ENCODE measurements at places on chromosomes 7 and 10. TPM values are rescaled to one million over a fixed set of nuclear protein-coding genes. Genes with fewer than 3 reads are reported as not detected.

- H3K27me3 ChIP-seq, result no peaks in the 10 kb centered on the region
- H3K4me1 ChIP-seq, result peaks cover 28% of the 10 kb centered on the region
- peak overlapping the region; percentile 78 for H3K27ac ChIP-seq
- no peaks in the 10 kb centered on the region for H3K36me3 ChIP-seq
Measured at GRCh38 chr10:60236869-60237524, 152.7 kb downstream of the ANK3 start.

- H3K4me1 ChIP-seq, result no peaks in the 10 kb centered on the region
- H3K27me3 ChIP-seq, result no peaks in the 10 kb centered on the region
- no peak for DNase-seq
- H3K36me3 ChIP-seq, result no peaks in the 10 kb centered on the region
- H3K27ac ChIP-seq, result no peak overlapping the region
Measured at GRCh38 chr7:122651451-122651850, 47.5 kb downstream of the RNF133 start.

GRCh38 chr7:101960985-101961708 is 143.7 kb downstream of the CUX1 start:
- H3K4me1 ChIP-seq, result peaks cover 5% of the 10 kb centered on the region
- H3K27ac ChIP-seq, result no peak overlapping the region
- H3K27me3 ChIP-seq, result no peaks in the 10 kb centered on the region
- H3K36me3 ChIP-seq, result no peaks in the 10 kb centered on the region
- DNase-seq, result no peak
- no peak overlapping the region for H3K4me3 ChIP-seq

- DNase-seq, result no peak
- no peaks in the 10 kb centered on the region for H3K27me3 ChIP-seq
- no peak overlapping the region for H3K4me3 ChIP-seq
- H3K36me3 ChIP-seq, result no peaks in the 10 kb centered on the region
- H3K4me1 ChIP-seq, result no peaks in the 10 kb centered on the region
Measured at GRCh38 chr10:10418387-10418786, 599.3 kb upstream of the CELF2 start.

- no peak overlapping the region for H3K27ac ChIP-seq
- peaks cover 57% of the 10 kb centered on the region for H3K27me3 ChIP-seq
- no peak for DNase-seq
- no peaks in the 10 kb centered on the region for H3K36me3 ChIP-seq
Measured at GRCh38 chr7:27196287-27196767, 3.6 kb downstream of the HOXA13 start.

The LRRC18 gene
- total RNA-seq, result not detected

The TMEM176A gene
- 0.64 TPM for total RNA-seq

DNA sequence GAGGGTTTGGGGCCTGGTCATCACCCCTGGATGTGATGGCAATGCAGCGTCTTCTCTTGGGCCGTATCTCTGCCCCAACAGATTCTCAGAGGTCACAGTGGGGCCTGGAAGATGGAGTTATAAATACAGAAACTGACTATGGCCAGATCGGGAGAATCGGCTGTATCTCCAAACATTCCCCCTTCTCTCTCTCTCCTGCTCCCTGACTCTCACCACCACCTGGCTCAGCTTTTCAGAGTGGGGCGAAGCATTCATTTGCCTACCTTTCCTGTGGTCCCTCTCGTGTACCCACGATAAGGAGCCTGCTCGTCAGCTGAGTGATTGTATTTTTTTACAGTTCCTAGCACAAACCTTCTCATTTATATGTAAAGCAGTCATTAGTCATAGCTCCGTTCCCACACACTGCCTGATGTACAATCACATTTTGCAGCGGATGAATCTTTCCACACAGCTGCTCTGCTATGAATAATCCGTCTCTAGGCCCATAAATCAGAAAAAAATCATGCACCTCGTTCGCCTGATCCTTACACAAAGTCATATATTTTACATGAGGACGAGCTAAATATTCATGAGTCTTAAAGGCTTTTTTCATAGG is 23.2 kb upstream of the BTRC start:
- no peaks in the 10 kb centered on the region for H3K36me3 ChIP-seq
- no peak for DNase-seq
- peaks cover 23% of the 10 kb centered on the region for H3K27me3 ChIP-seq
- no peak overlapping the region for H3K4me3 ChIP-seq
- no peak overlapping the region for H3K27ac ChIP-seq

GRCh38 chr7:131501930-131502685 is 54.3 kb downstream of the PODXL start:
- no peaks in the 10 kb centered on the region for H3K36me3 ChIP-seq
- no peak overlapping the region for H3K4me3 ChIP-seq
- no peak for DNase-seq
- peaks cover 15% of the 10 kb centered on the region for H3K4me1 ChIP-seq

The ITPRID1 gene
- total RNA-seq, result not detected

The ARID5B gene
- total RNA-seq, result 51.7 TPM

GRCh38 chr7:30920021-30920583 is 8.4 kb downstream of the AQP1 start:
- no peaks in the 10 kb centered on the region for H3K36me3 ChIP-seq
- no peak overlapping the region for H3K27ac ChIP-seq
- no peaks in the 10 kb centered on the region for H3K27me3 ChIP-seq
- no peaks in the 10 kb centered on the region for H3K4me1 ChIP-seq
- peak; percentile 41 for DNase-seq

The ADAM22 gene
- 1.9 TPM for total RNA-seq

The KCND2 gene
- not detected for total RNA-seq

The RBM17 gene
- total RNA-seq, result 195 TPM

The SAMD9L gene
- 30.7 TPM for total RNA-seq

GRCh38 chr7:95199779-95200558 is 124.4 kb downstream of the PON1 start:
- H3K27me3 ChIP-seq, result no peaks in the 10 kb centered on the region
- no peaks in the 10 kb centered on the region for H3K4me1 ChIP-seq
- H3K36me3 ChIP-seq, result no peaks in the 10 kb centered on the region
- DNase-seq, result no peak

The KCNMA1 gene
- total RNA-seq, result 2.8 TPM

The SMO gene
- 0.69 TPM for total RNA-seq

DNA sequence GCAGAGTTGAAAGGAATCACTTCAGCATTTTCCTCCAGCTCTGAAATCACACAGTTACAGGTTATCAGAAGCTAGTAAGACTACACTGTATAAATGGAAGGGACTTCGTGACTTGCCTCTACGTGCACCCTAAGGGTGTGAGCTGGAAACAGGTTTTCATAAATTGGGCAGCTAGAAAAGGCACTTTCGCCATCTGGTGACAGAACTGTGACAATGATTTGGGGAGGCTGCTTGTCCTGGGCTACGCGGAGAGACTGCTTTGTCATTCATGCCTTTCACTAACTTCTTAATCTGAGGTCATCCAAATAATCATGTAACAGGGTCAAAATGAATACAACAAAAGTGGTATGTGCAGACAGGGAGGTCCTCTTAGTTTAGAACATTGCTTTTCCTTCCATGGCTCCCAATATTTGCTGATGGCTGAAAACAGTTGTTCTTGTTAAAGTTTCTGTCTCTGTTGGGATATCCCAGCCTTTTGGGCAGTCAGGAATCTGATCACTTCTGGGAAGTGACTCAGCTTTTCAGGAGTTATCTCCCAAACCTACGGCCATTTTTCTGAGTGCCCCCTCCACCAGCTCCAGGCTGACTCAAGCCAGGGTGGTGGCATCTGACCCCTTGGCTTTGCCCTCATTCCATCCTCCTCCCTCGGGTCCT is 17.8 kb downstream of the VWC2 start:
- DNase-seq, result no peak
- no peak overlapping the region for H3K27ac ChIP-seq
- no peaks in the 10 kb centered on the region for H3K4me1 ChIP-seq
- no peaks in the 10 kb centered on the region for H3K36me3 ChIP-seq
- H3K27me3 ChIP-seq, result no peaks in the 10 kb centered on the region
- H3K4me3 ChIP-seq, result no peak overlapping the region

DNA sequence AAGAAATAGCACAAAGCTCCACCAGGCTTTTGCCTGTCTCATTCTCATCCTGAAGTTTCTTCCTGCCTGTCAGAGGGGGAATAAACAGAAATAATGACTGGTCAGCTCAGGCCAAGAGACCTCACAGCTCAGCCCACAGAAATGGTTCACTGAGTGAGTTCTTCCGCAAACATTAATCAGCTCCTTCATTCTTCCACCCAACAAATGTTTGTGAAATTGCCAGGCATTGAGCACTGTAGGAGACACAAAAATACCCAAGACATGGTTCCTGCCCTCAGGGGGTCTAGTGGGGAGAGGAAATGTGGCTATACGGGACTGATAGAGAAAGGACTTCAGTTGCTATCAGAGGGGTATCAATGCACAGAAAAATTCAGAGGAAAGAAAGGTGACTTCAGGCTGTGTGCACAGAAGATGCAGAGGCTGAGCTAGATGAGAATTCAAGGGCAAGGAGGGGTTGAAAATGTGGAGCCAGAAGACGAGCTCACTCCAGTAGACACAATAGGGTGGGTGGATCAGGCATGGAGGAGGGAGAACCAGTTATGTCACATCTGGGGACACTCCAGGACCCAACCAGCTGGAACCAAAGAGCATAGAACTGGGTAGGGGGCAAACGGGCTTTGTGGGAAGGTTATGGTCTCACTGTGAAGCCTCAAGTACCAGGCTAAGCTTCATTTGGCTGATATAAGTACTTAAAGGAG is 20.9 kb downstream of the MYOF start:
- H3K36me3 ChIP-seq, result no peaks in the 10 kb centered on the region
- DNase-seq, result no peak
- no peak overlapping the region for H3K27ac ChIP-seq
- peaks cover 4% of the 10 kb centered on the region for H3K4me1 ChIP-seq

GRCh38 chr10:78898341-78899097 is 170.2 kb upstream of the ZMIZ1 start:
- H3K36me3 ChIP-seq, result no peaks in the 10 kb centered on the region
- no peak overlapping the region for H3K27ac ChIP-seq
- no peak overlapping the region for H3K4me3 ChIP-seq
- peaks cover 6% of the 10 kb centered on the region for H3K27me3 ChIP-seq

DNA sequence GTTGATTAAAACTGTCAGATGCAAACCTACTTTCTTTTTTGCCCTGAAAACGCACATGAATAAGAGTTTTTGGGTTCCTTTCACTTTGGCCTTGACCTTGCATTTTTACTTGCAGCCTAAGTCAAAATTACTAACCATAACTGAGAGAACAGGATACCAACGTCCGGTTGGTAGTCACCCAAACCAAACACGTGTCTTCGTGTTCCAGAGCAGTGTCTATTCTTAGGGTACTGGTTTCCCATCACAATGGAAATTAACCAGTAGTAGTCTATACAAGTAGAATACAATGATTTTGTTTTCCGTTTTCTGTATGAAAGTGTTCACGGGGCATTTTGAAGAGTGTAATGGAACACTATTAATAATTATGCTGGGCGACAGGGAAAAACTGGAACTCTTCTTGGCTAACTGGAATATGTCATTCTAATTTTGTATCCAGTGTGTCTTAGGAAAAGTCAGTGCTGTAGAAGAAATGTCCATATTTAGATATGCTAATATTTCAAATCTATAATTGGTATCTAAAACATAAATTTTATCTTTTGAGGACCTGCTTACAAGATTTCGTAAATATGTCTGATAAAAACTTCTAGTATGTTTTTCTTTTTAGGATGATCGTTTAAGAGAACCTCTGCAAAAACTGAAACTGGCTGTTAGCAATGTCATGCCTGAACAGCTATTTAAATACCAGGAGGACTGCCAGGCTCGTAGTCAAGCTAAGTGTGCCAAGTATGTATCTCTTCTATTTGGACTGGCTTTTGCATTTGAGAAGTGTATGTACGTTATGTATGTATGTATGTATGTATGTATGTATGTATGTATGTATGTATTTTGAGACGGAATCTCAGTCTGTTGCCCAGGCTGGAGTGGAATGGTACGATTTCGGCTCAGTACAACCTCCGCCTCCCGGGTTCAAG is 40.9 kb downstream of the UBN2 start:
- DNase-seq, result no peak
- no peak overlapping the region for H3K4me3 ChIP-seq
- no peaks in the 10 kb centered on the region for H3K4me1 ChIP-seq
- peaks cover 20% of the 10 kb centered on the region for H3K36me3 ChIP-seq
- H3K27ac ChIP-seq, result no peak overlapping the region

The SPDYE8 gene
- not detected for total RNA-seq

- peak overlapping the region; percentile 89 for H3K4me3 ChIP-seq
- peaks cover 56% of the 10 kb centered on the region for H3K4me1 ChIP-seq
- H3K27me3 ChIP-seq, result no peaks in the 10 kb centered on the region
- DNase-seq, result no peak
Measured at GRCh38 chr10:69091143-69091651, 3.3 kb downstream of the SRGN start.

- H3K36me3 ChIP-seq, result no peaks in the 10 kb centered on the region
- DNase-seq, result no peak
- peaks cover 20% of the 10 kb centered on the region for H3K4me1 ChIP-seq
- peak overlapping the region; percentile 60 for H3K27ac ChIP-seq
- H3K27me3 ChIP-seq, result no peaks in the 10 kb centered on the region
Measured at GRCh38 chr10:70715853-70716795, 43.8 kb downstream of the ADAMTS14 start.

The PIK3AP1 gene
- 383 TPM for total RNA-seq

The NAT16 gene
- not detected for total RNA-seq

GRCh38 chr10:102122450-102122849 is 2.3 kb upstream of the LDB1 start:
- H3K27me3 ChIP-seq, result no peaks in the 10 kb centered on the region
- H3K4me1 ChIP-seq, result peaks cover 27% of the 10 kb centered on the region
- no peak overlapping the region for H3K27ac ChIP-seq
- no peak for DNase-seq
- H3K36me3 ChIP-seq, result no peaks in the 10 kb centered on the region

DNA sequence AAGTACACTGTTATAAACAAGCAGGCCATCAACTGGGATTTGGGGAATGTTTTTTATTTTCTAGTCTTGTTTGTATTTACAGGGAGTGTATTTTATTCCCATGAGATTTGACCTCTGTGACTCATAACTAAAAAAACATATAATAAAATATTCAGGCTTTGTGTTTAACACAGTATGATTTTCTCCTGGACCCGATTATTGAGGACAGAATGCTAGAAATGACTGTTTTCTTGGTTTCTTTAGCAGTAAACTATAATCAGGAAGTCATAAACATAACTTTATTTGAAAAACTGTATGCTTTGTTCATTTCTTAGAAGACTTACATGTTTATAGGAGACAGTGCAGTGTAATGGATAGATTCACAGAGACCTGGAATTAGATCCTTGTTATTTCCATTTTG is 2.1 kb downstream of the NHLRC2 start:
- H3K27ac ChIP-seq, result no peak overlapping the region
- peaks cover 27% of the 10 kb centered on the region for H3K36me3 ChIP-seq
- H3K4me3 ChIP-seq, result peak overlapping the region; percentile 95
- no peaks in the 10 kb centered on the region for H3K27me3 ChIP-seq
- H3K4me1 ChIP-seq, result peaks cover 38% of the 10 kb centered on the region
- DNase-seq, result no peak
